Stimulated activated naive CD8-positive, alpha-beta T cell treated with anti-CD3 and anti-CD28 coated beads, Interleukin-15, amount 100 ng/mL, for 72 hours (primary cell): ENCODE measurements at places on chromosomes 11 and 22.

DNA sequence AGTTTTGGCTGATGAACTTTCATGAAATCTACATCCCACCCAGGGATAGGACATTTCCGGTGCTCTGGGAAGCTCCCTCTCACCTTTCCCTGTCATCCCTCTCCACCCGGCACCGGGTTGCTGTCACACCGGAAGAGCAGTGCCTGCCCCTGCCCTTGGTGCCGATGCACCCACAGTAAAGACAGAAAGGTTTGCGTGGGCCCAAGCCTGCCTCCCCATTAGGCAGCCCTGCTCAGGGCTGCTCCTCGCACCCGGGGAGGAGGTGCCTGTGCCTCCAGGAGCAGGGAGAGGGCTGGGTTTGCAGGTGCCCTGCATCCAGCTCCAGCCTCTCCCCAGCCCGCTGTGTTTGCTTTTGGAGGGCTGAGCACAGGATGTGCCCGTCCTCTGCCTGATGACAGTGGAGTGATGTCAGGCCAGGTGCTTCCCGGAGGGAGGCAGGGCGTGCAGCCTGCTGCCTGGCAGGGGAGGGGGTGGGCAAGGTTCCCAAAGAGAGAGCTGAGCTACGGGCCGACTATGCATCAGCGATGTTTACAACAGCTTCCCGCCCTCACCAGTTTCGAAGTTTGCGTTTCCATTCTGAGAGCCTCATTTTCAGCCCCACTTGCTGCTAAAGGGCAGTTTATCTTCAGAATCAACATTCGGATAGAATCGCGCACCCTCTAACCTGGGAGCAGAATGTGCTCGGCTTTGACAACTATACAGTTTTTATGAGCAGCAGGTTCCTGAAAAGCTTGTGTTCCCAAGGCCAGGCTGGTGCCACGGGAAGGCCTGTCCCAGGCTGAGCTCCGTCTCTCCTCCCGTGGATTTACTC lies 83.2 kb upstream of the CLDN5 start:
- DNase-seq: peak; percentile 8

DNA sequence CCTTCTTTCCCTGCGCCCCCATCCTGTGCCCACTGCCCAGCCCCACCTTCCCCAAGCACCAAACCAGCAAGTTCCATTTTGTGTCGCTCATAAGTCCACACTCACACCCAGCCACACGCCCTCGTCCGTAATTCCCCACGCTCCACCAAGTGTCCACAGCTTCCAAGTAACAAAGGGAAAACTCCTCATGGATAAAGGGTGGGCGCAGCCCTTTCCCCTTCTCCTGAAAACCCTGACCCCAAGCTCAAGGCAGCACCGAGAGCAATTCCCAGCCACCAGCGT lies 458 bp downstream of the FXYD6 start:
- no peak for DNase-seq

DNA sequence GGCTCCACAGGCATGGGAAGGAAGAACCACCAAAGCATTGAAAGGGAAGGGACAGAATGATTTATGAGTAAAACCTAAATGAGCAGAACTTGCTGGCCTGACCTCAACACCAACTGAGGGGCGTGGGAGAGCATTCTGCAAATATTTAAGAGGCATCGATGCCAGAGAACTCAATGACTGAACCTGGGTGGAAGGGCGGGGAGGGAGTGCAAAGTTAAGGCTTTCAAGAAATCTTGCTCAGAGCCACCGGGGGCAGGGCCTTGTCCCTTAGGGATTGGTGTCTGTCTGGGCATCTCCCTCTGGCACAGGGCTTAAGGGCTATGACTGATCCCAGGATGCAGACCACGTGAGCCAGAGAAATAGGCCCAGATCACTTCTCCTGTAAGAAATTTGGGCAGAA lies 137.1 kb downstream of the ADAMTS15 start:
- no peak for DNase-seq

DNA sequence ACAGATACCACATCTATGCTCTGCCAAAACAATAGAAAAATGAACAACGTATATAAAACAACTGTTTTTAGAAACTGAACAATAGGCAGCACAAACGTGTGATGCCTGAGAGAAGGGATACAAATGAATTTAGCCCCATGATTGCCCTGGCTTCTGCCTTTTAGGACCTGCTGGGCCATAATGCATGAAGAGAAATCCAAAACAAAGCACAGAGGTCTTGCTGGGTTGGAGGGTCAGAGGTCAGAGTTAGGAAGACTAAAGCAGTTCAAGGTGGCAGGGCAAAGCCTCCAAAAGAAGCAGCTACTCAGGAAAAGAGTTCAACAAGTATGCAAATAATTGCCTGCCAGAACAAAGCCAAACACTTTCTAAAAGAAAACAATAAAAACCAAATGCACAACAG lies 138.5 kb downstream of the TTC28 start:
- DNase-seq: no peak

GRCh38 chr11:86632499-86633269 lies 39.7 kb downstream of the ME3 start:
- peak; percentile 15 for DNase-seq

GRCh38 chr11:32161293-32161692 lies 70.4 kb downstream of the RCN1 start:
- DNase-seq: no peak

DNA sequence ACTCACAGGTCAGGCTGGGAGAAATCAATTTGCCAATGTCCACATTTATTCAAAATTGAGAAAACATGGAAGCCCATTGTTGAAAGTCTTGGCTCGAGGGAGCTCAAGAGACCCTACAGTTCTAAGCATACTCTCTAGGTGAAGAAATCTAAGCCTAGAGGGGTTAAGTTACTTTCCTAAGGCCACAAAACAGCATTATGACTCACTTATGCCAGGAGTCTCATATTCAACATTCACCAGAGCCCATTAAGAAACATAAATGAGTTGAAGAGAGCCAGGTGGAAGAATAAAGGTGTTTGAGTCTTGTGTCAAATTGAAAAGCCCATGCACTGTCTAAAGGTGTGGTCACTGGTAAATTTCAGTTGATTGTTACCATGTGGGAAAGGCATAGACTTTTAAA lies 108.1 kb downstream of the INSC start:
- DNase-seq: no peak

GRCh38 chr11:76568621-76569020 lies 101.9 kb downstream of the LRRC32 start:
- DNase-seq: no peak

DNA sequence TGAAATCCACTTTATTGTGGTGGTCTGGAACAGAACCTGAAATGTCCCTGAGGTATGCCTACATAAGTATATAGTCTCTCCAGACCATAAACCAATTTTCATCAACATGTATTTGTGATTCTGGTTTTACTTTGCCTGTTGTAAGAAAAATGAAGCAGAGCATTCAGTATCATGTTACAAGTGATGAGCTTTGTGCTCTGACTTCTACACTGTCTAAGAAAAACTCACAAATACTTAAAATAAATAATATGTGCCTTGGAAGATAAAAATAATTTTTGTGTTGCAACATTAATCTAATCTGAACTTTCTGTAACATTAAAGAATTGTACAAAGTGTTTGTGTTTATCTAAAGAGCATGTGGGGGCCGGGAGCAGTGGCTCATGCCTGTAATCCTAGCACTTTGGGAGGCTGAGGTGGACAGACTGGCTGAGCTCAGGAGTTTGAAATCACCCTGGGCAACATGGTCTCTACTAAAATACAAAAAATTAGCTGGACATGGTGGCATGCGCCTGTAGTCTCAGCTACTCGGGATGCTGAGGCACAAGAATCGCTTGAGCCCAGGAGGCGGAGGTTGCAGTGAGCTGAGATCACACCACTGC lies 219.5 kb downstream of the SOX6 start:
- no peak for DNase-seq

GRCh38 chr22:46004105-46004866 lies 27.3 kb upstream of the WNT7B start:
- DNase-seq: no peak

- DNase-seq: no peak
These were observed 73.8 kb upstream of the SESN3 start for GRCh38 chr11:95304777-95305176.

DNA sequence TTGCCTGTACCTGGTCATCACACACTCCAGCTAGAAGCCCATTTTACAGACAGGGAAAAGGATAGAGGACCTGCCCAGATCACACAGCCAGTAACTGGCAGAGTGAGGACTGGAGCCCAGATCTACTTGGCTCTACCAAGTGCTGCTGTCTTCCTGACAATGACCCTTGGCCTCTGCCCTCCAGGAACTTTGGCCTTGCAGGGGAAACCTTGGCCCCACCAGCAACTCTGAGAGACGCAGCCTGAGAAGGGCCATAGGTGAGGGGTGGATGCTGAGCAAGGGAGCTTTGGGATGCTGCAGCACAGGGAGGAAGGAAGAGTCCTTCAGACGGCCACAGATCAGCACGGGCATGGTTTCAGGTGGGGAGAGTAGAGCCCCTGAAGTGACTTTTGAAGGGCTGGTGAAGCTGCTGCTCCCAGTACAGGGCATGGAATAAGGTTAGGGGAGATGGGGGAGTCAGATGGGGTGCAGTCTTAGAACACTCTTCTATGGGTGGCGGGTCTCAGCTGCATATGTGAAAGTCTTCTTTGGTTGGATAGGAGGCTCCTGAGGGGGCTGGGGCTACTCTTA lies 2.0 kb upstream of the CAPN5 start:
- DNase-seq: no peak

GRCh38 chr22:41844513-41844912 lies 11.6 kb downstream of the SREBF2 start:
- DNase-seq: no peak

- DNase-seq: no peak
These were observed 88.2 kb downstream of the CYP2R1 start for GRCh38 chr11:14803846-14804245.
